Activated CD4-positive, alpha-beta memory T cell treated with anti-CD3 and anti-CD28 coated beads, Interleukin-2, amount 10 ng/mL, durations not matched to agents 7 days and 5 days (primary cell): ENCODE measurements at places on chromosomes 16 and 17. TPM values are rescaled to one million over a fixed set of nuclear protein-coding genes. Genes with fewer than 3 reads are reported as not detected.

DNA sequence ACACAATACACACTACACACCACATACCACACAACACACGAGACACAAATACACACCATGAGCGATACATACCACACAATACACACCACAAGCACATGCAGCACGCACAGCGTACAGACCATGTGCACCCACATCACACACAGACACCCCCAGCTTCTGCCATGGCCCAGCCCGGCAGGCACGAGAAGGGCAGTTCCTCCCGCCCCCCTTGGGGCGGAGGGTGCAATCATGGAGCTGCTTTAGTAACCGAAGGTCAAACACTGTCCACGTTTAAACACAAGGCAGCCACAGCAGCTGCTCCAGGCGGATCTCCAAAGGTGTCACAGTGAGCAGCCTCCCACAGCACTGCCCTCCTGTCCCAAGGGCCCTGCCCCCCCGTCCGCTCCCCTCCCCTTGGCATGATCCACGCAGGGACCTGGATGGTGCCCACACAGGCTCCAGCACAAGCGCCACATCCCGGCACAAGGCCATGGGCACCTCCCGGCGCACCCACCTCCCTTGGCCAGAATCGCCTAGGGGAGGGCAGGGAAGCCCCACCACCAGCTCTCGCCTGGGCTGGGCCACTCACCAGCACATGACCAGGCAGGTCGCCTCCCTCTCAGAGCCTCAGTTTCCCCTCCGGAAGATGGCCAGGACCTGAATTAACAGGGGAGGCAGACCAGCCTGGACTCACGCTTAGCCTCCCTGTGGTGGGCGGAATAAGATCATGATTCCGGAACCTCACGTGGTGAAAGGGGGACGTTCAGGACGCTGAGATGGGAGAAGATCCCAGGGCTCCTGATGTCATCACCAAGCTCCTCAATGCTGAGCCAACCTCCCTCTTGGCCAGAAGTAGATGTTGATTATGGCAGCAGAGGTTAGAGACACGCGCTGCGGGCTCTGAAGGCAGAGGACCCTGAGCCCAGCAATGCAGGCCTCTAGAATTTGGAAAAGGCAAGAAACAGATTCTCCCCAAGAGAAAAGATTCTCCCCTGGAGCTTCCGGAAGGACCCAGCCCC, 32.6 kb upstream of the ZNF469 start:
- H3K4me3 ChIP-seq = no peak overlapping the region
- DNase-seq = no peak
- peaks cover 8% of the 10 kb centered on the region for H3K4me1 ChIP-seq
- no peaks in the 10 kb centered on the region for H3K27me3 ChIP-seq
- no peak overlapping the region for H3K27ac ChIP-seq

DNA sequence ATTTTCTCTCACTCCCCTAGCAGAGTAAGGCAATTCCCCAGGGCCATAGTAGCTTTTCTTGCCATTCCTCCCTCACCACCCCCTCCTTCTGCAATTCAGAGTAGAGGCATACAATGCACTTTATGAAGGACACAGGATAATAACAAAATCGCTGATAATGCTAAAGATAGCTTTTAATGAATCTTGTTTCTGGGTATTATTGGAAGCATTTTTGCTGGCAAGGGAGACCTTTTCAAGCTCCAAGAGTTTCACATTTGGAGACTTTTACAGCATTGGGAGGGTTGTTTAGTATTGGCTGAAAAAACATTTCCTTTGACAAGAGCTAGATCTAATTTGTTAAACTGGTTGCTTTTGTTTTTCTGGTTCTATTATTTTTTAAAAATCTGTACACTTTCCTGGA, 573.0 kb upstream of the C16orf82 start:
- no peaks in the 10 kb centered on the region for H3K36me3 ChIP-seq
- peaks cover 3% of the 10 kb centered on the region for H3K27me3 ChIP-seq
- H3K4me3 ChIP-seq = no peak overlapping the region
- no peak for DNase-seq

DNA sequence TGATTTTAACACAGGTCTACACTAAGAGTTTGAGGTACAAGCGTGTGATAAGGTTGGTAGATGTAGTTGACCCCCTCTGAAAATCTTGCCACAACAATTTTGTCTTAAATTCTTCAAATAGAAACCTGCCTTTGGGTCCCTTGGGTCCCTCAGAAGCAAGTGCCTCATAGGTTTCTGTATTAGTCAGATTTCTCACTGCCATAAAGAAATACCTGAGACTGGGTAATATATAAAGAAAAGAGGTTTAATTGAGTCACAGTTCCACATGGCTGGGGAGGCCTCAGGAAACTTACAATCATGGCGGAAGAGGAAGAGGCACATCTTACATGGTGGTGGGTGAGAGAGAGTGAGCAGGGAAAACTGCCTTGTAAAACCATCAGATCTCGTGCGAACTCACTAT, 301.2 kb downstream of the MAP2K6 start:
- H3K27ac ChIP-seq = no peak overlapping the region
- no peaks in the 10 kb centered on the region for H3K27me3 ChIP-seq

DNA sequence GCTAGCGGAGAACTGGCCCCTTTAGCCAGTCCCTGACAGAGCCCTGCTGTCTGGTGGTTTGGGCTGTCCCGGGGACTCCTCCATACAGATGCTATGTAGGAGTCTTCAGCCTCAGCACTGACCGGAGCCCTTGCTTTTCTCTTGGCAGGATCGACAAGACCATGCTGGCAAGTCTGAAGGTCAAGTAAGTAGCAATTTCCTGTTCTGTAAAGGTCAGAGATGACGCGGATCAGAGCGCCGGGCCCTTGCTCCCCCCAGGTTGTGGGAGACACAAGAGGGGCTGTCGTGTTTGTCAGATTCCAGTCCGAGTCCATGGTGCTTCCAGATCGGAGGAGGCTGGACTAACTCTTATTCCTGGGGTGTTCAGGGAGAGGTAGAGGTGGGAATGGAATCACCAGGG, 4.1 kb downstream of the RAP1GAP2 start:
- no peak overlapping the region for H3K4me3 ChIP-seq
- peaks cover 12% of the 10 kb centered on the region for H3K27me3 ChIP-seq
- H3K4me1 ChIP-seq = peaks cover 57% of the 10 kb centered on the region

CD300C gene
- total RNA-seq = 3.9 TPM

NOD2 gene
- 24.1 TPM for total RNA-seq

DNA sequence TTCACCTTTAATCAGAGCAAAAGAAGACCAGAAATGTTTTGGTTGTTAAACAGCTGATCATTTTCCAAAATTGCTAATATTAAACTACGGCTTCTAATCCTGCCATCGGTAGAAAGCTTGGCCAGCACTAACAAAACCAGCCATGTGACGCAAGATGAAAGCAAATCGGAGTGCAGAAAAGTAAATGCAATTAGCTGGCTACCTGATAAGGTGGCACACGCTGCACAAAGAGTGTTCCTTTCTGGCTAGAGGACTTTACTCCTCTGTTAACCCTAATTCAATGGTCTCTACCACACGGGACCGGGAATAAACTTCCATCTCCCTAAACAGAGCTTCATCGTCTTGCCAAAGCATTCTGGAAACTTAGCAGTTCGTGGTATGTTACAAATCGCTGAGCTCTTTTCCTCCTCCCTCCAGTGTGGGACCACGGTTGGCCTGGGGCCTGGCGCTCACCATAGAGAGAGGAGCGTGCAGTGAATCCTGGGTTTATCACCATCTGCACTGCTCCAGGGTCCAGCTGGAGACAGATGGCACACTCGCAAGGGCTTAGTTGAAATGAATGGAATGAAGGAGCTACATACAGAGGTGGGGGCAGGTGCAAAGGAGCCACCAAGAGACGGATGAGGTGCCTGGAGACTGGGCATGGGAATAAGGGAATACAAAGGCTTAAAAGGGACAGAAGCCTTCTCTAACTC, 10.1 kb upstream of the COG1 start:
- DNase-seq = no peak
- no peaks in the 10 kb centered on the region for H3K4me1 ChIP-seq
- H3K27ac ChIP-seq = no peak overlapping the region
- H3K4me3 ChIP-seq = no peak overlapping the region
- H3K27me3 ChIP-seq = no peaks in the 10 kb centered on the region
